Right renal cortex interstitium (tissue), 3 donors: ENCODE measurements at places on chromosomes 11 and 22.

DNA sequence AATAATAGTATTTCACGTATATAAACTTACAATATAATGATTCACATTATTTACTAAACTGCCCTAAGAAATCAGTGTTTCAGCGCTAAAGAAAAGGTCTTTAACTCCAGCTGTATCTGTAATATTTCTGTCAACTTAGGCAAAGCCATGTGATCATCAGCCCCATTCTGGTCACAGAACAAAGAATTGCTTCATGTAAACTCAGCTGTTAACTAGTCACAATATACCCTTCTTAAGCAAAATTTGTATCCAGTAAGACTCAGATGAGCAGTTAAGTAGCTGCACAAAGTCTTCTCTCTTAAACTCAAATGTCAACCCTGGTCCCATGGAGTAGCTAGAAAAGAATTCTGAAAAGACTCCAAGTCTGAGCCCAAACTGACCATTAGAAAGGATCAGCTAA, 26.6 kb downstream of the HPS5 start:
- no peak for DNase-seq

DNA sequence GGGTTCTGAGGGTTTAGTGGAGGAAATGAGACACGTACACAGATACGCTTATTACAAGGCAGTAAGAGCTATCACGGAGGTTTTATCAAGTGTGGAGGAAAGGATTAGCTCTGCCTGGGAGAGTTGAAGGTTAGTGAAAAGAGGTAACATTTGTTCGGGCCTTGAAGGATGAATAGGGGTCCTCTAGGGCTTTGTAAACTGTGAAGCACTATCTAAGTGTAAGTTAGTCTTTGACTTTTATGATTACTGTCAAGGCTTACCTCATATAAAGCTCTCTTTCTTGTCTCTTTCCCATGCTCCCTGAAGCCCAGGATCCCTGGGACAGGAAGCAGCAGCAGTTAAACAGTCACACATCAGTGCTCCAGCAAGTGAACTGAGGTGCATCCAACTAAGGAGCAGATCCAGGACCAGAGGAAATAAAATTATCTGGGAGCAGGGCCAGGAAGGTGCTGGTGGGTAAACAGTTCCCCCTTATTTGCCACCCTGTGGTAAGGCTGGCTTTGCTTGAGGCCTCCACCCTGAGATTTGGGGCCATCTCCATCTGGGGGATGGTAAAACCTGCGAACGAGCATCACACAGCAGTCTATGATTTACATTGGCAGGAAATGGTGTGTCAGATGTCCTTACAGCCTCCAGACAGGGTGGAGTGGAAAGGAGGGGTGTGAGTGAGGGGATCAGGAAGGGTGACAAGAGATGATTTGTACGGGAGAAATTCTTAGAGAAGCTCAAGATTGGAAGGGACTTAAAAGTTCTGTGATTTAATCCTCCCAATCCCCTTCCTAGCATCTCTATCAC, 27.2 kb downstream of the GVQW3 start:
- DNase-seq: no peak

DNA sequence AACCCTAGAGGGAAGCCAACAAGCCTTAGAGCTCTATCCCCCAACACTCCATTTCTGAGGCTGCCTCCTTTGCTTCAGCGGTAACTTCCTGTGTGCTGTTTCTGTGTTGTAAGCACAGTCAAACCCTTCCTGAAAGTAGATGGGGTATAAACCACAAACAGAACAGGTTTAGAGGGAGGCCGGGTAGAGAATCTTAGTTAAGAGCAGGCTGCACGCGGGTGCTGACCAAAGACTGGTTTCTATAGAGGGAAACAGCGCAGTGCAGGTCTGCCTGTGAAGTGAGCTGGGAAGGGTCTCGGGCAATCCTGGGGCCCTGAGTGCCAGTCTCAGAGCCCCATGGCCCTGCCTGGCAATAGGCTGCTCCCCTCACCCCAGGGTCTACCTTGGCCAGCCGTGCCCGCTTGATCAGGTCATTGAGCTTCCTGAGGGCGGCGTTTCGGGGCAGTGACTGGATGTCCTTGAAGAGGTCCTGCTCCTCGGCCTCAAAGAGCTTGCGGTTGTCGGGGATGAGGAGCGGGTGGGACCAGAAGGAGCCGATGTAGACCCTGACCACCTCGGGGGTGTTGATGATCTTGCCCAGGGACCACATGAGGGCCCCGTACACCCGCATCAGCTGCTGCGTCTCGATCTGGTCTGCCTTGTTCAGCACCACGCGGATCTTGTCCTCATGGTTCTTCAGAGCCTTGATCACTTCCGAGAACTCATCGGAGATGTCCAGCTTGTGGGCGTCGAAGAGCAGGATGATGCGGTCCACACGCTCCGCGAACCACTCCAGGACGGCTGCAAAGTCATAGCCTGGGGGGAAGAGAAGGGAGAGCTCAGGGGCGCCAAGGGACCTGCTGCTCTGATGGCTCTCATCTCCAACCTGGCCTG, 15.3 kb upstream of the CDC42BPG start:
- no peak for DNase-seq

GRCh38 chr11:88420165-88420791, 82.7 kb upstream of the CTSC start:
- no peak for DNase-seq

- no peak for DNase-seq
Measured at GRCh38 chr11:18358646-18359045, 35.7 kb upstream of the LDHA start.

DNA sequence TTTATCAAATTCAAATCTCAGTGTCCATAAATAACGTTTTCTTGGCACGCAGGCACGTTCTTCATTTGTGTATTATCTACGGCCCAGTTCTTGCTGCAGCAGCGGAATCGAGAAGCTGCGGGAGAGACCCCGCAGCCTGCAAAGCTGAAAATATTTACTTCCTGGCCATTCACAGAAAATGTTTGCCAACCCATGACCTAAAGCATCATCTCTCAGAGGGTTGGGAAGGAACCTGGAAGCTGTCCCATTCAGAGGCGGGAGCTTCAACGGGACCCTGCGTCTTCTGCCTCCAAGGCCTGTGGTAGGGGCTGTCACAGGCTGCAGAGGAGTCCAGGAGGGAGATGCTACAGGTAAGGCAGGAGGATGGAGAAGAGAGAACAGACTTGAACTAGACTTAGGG, 319.2 kb downstream of the MN1 start:
- DNase-seq: no peak

- DNase-seq: peak; percentile 87
Measured at GRCh38 chr22:37538590-37539357, 19.6 kb upstream of the CARD10 start.

GRCh38 chr11:73040046-73040445, 102.1 kb downstream of the FCHSD2 start:
- DNase-seq: no peak

DNA sequence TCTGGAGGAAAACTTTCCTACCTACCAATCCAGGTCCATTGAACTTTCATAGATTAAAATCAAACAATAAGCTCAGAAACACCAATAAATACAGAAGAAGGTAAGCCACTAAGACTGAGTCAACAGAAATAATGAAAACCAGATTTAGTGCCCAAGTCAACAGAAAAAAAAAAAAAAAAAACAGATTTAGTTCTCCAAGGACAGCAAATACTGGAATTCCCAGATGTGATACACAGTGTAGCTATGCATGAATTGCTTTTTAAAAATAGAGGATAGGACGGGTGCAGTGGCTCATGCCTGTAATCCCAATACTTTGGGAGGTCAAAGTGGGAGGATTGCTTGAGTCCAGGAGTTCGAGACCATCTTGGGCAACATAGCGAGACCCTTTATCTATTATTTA, 15.7 kb downstream of the DMC1 start:
- DNase-seq: no peak

DNA sequence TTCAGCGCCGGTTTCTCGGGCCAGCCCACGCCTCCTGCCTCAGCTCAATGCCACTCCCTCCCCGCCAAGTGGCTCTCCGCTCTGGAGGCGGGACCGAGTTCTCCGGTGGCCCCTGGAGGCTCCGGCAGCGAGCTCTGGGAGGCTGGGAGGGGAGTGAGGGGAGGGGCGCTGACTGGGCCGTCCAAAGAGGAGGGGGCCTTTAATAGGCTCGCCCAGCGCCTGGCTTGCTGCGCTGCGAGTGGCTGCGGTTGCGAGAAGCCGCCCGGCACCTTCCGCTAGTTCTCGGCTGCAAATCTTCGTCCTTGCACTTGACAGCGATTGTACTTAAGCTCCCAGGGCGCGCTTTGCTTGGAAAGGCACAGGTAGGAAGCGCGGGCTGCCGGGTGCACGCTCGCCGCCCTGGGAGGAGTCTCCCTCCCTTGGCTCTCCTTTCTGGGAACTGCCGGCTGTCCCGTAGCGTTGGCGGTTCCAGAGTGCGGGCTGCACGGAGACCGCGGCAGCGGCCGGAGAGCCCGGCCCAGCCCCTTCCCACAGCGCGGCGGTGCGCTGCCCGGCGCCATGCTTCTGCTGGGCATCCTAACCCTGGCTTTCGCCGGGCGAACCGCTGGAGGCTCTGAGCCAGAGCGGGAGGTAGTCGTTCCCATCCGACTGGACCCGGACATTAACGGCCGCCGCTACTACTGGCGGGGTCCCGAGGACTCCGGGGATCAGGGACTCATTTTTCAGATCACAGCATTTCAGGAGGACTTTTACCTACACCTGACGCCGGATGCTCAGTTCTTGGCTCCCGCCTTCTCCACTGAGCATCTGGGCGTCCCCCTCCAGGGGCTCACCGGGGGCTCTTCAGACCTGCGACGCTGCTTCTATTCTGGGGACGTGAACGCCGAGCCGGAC, at the start of gene ADAMTS15:
TSS of gene ADAMTS15 (plus strand) at position 230 of the 894 bp plus-strand sequence. CDS start at position 559, 329 bp downstream.
- DNase-seq: peak; percentile 88

- no peak for DNase-seq
Measured at GRCh38 chr11:62580959-62581715, 7.4 kb upstream of the EEF1G start.

GRCh38 chr11:75140269-75141138, 10.4 kb upstream of the SLCO2B1 start:
- DNase-seq: no peak

GRCh38 chr11:78076733-78077403, 2.8 kb downstream of the NDUFC2 start:
- no peak for DNase-seq

- DNase-seq: no peak
Measured at GRCh38 chr22:35727436-35727835, 9.8 kb downstream of the APOL5 start.

DNA sequence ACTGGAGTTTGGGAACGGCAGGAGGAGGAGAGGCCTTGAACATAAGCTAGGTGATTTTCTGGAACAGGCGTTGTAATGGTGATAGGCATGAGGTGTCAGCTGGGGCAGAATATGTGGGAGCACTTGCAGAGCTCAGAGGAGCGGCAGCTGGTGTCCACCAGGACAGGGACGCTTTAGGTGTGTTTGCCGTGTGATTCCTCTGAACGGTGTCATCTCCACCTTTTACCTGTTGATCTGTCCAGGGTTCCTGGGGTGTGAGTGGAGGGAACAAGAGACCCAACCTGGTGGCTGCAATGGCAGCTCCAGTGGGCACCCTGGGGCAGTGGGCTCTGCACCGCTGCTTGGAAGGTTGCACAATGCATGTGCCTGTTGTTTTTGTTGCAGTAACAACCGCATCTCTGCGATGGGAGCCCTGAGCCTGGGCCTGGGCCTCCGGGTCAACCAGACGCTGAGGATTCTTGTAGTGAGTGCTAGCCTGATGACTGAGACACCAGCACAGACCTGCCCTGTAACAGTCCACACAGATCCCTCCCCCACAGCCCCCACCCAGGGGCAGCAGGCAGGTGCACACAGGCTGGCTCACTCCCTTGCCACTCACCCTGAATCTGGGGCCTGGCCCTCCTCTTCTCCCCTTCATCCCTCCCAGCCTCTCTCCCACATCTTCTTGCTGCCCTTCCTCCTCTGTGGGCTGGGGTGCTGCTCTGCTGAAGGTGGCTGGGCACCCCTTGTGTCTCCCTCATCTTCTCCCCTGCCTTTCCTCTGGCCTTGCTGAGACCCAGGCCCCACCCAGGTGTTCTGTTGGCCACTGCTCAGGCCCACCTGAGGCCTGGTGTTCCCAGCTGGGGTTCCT, 9.2 kb downstream of the LRRC74B start:
- no peak for DNase-seq

GRCh38 chr11:36239636-36240035, 49.6 kb downstream of the COMMD9 start:
- DNase-seq: no peak

- DNase-seq: no peak
Measured at GRCh38 chr11:118928870-118929500, 3.3 kb upstream of the BCL9L start.

- no peak for DNase-seq
Measured at GRCh38 chr11:106012744-106013143, 9.3 kb downstream of the MSANTD4 start.

DNA sequence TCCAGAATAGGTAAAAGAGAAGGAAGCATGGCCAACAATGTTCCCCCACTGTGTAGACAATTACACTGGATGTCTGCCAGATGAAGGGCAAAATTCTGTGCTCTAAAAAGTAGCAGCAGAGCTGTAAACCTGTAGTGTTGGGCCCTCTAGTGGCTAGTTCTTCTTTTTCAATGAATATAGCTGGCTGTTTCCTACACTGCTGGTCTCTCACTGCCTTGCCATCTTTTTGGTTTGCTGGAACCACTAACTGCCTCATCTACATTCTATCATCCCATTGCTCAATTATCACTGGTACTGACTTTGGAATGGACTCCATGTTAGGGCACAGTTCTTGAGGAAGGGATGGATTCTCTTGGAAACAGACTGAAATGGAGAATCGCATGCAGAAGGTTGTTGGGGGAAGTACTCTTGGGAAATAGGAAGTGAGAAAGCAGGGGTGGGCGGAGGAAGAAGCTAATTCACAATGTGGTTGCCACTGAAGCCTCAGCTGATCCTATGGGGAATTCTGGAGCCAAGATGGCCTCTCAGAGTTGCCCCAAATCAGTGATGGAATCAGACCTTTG, 17.9 kb downstream of the KCNE3 start:
- peak; percentile 62 for DNase-seq

- DNase-seq: no peak
Measured at GRCh38 chr22:46061501-46062231, 84.7 kb upstream of the WNT7B start.

GRCh38 chr22:38316364-38317121, 690 bp downstream of the CSNK1E start:
- DNase-seq: no peak

GRCh38 chr11:14408612-14409011, 49.6 kb upstream of the RRAS2 start:
- DNase-seq: no peak

DNA sequence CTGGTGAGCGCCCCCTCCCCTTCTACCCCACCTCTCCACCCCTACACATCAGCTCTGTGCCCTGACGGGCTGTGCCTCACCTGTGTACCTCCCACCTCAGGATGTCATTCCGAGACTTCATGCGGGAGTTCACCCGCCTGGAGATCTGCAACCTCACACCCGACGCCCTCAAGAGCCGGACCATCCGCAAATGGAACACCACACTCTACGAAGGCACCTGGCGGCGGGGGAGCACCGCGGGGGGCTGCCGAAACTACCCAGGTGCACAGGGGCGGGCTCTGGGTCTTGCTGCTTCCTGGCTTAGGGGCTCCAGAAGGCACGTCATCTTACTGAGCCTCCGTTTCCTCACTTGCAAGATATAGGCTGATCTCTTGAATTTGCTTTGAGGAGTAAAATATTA, 6.8 kb downstream of the CAPN1 start:
- DNase-seq: no peak

- DNase-seq: peak; percentile 14
Measured at GRCh38 chr11:116930177-116930576, 92.8 kb upstream of the APOA1 start.
